ENCODE measurements at places on chromosomes 16 and 17. TPM values are rescaled to one million over a fixed set of nuclear protein-coding genes. Genes with fewer than 3 reads are reported as not detected.

GRCh38 chr16:24749310-24749709 is 19.9 kb downstream of the TNRC6A start:
- DNase-seq: no peak

GRCh38 chr16:8644211-8645140 is 23.0 kb downstream of the METTL22 start:
- DNase-seq: no peak

DNA sequence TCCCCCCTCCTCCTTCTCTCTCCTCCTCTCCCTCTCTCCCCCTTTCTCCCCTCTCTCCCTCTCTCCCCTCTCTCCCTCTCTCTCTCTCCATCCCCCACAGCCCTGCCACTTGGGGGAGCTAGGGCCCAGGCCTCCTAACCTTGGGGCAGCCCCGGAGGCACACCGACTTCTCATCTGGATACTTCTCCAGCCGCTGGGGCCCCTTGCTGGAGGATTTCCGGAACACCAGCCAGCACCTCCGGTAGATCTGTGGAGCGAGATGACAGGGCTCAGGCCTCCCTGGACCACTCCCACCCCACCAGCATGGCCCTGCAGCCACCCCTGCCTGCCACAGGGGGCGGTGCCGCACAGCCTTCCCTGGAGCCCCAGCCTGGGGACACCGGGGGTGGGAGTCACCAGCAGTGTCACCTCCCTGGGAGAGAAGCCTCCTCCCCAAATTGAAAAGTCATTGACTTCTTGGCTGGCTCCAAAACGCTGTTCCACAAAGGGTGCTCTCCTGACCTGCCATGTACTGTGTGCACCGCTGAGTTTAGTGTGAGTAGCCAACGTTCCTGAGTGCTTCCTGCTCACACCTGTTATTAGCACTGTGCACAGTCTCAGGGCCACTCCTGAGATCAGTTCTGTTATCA is 10.5 kb downstream of the DOK4 start:
- DNase-seq: no peak

DNA sequence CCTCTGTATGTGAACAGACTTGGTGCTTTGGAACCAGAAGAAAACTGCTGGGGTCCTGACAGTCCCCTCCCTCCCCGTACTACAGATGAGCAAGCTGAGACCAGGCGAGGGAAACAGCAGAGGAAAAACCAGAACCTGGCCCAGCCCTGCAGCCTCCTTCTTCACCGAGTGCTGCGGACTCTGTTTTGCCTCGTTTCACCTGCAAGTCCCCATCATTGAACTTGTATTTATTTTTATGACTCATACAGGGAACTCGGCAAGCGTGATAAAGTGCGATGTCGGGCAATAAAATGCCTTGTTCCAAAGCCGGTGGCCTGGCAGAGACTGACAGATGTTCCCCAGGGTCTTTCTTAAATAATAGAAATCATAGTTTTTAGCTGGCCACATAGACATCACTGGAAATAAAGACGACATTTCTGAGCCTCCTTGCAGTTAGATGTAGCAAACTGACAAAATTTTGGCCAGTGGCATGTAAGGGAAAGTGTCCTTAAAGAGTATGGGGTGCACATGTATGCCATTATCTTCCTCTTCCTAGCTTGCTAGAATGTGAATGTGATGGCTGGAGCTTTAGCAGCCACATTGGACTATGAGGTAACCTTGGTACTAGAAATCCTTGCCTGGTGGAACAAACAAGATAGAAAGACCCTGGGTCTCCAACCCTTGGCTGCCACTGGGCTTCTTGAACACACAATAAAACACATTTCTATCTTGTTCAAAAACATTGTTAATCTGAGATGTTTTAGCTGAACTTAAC is 128.6 kb downstream of the IRF8 start:
- DNase-seq: no peak

- peak; percentile 88 for DNase-seq
Observed at GRCh38 chr17:2083613-2084035, 28.7 kb downstream of the HIC1 start.

PCGF2 gene
- total RNA-seq: 25.8 TPM

DNA sequence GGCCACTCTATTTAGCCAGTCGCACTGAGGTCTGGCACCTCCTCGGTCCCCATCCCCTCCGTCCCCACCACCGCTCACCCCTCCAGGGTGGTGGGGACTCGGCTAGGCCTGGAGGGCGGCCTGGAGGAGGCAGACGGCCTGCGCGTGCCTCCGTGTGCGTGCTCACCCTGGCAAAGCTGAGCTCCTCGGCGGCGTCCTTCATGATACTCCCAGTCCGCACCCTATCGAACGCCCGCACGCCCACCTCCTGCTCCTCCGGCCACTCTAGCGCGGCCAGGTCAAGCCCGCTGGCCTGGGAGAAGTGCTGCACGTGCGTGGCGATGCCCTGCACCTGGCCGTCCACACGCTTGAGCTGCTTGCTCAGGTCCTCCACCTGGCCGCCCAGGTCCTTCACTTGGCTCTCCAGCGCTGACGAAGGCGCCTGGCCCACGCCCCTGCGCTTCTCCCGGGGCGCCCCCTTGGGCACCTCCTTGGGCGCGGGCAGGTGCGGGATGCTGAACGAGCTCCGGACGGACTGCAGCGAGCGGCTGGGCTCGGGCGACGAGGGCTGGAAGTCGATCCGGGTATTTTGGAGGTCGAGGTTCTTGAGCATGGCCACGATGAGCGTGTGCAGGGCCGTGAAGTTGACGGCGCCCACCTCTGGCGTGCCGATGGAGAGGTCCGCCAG is 644 bp downstream of the QRICH2 start:
- no peak for DNase-seq

DNA sequence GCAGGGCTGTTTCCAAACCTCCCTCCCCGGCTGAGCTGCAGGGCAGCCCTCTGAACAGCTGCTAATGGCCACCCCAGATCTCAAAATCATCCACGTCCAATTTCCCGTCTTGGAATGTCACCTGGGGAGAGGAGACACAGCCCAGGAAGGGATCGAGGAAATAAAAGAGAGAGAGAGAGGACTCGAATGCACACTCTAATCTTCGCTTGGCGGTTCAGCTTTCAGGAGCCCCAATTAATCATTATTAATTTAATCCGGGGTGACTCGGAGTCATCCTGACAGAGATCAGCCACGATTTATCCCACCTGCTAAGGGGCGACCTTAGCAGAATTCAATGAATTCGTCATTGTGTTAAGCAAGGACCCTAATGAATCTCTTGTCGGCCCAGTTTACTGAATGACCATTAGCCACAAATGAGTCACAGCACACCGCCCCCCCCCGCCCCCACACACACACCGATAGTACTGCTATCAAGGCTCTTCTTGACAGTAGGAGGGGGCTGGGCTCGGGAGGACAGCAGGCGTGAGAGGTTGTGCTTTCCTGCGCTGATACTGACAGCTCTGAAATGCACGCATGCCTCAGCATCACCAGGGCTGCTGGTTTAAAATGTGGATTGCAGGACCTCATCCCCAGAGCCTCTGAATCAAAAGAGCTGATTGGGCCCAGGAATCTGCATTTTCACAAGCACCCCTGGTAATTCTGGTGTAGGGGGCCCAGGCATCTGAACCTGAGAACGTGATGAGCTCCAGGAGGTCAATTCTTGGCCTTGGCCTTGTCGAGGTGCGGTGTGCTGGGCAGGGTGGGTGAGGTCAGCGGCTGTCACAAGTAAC is 190.0 kb upstream of the CIBAR2 start:
- no peak for DNase-seq
